SHP77 treated with DMSO at 0.1 percent for 48 hours (cell line): ENCODE measurements at places on chromosomes 13 and 19.

GRCh38 chr13:68745502-68745901 is 1362.1 kb upstream of the ATXN8OS start:
- no peak for DNase-seq

DNA sequence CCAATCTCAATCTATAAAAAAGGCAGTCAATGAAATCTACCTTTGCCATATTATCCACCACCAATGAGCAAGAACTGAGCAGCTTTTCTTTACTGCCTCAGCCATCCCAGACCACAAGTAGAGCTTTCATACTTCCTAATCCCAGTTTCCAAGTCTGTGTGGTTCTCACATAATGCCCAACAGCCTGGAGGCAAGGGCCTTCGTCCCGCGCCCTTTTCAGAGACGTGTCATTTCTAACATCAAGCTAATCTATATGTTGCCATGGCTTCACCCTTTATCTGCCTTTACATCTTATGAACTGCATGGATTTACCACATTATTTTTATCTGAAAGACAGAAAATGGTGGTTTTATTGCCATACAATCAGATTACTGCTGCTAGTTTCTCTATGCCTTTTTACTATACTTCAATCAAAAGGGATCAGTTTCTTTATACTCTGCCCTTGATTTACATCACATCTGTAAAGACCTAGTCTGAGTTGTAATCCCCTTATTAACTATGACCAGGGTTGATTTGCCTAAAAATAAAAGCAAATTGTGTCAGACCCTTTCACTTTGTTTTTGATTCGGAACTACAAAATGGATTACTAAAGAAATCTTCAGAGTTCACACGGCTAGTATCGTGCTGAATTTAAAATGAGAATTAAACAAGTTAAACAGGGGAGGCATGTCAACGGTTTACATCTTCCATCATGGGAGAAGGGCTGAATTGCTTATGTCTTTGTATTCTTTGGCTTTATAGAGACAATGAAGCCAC is 5.9 kb downstream of the EFNB2 start:
- no peak for DNase-seq

DNA sequence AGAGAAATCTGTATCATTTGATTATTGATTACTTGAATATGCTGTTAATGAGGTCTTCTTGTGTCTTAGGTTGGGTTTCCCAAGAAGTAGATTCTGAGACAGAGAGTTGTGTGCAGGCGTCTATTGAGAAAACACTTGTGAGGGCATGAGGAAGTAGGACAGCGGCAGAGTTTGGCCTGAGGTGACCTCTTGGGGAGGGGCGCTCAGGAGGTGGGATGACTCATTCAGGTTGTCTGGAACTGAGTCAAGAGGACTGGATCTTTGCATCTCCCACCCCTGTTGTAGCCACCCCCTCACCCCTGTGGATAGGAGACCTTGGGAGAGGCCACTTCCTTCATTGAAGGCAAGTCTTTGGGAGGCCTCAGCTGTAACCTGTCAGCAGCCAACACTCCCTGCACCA is 35.2 kb upstream of the WDFY2 start:
- no peak for DNase-seq

GRCh38 chr13:110424569-110425443 is 117.7 kb downstream of the COL4A2 start:
- no peak for DNase-seq

- no peak for DNase-seq
Observed at GRCh38 chr13:43030548-43030947, 7.2 kb downstream of the DNAJC15 start.

GRCh38 chr19:54099190-54099902 is 1.3 kb downstream of the OSCAR start:
- DNase-seq, result no peak

- no peak for DNase-seq
Observed at GRCh38 chr13:98272549-98272948, 95.5 kb upstream of the RNF113B start.

DNA sequence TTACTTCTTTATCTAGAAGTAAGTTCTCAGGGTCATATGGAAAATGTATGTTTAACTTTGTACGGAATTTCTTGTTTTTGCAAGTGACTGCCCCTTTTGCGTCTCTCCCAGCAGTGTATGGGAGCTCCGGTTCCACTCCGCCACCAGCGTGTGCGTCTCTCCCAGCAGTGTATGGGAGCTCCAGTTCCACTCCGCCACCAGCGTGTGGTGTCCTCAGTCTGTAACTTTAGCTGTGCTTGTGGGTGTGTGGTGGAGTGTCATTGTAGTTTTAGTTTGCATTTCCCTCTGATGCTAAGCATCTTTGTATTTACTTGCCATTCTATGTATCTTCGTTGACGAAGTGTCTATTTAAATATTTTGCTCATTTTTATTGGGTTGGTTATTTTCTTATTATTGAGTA is 2.4 kb downstream of the CUL4A start:
- no peak for DNase-seq

DNA sequence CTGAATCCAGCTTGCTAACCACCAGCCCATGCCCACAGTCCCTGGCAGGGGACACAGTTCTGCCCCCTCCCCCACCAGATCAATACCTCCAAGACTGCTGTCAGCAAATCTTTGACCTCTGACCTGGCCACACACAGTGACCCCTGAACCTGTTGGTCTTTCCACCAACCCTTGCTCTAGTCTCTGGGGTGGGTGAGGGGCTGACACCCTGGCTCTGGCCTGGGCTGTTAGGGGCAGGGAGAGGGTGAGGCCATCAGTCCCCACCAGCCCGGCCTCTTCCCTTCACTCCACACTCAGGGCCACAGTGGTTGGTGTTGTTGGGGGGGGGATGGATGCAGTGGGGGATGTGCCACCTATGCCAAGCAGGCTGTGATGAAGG is 21.8 kb upstream of the SLC7A10 start:
- DNase-seq, result no peak

DNA sequence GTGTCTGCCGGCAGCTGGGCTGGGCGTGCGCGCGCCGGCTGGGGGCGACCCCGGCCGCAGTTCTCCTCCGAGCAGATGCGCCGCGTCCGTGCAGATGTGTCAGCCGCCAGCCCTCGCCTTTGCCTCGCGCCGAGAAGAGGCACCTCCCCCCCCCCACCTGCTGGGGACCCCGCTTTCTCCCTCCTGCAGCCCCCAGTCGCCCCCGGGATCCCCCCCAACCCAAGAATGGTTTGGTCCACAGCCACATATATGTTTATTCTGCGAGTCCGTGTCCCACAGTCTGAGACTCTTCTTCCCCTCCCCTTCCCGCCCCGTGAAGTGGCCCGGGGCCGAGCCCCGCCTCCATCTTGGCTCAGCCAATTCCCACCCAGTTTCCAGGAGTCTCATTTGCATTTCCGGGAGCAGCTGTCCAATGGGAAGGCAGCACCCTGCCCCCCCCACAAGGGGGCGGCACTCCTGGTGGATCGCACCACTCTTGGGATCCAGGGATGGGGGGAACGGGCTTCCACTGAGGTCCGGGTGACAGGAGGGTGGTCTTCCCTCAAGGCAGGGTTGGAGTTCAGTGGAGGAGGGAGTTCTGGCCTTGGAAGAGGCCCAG is 8.6 kb downstream of the ISOC2 start:
- DNase-seq, result peak; percentile 86

GRCh38 chr13:77574096-77574495 is 38.6 kb downstream of the SCEL start:
- no peak for DNase-seq

DNA sequence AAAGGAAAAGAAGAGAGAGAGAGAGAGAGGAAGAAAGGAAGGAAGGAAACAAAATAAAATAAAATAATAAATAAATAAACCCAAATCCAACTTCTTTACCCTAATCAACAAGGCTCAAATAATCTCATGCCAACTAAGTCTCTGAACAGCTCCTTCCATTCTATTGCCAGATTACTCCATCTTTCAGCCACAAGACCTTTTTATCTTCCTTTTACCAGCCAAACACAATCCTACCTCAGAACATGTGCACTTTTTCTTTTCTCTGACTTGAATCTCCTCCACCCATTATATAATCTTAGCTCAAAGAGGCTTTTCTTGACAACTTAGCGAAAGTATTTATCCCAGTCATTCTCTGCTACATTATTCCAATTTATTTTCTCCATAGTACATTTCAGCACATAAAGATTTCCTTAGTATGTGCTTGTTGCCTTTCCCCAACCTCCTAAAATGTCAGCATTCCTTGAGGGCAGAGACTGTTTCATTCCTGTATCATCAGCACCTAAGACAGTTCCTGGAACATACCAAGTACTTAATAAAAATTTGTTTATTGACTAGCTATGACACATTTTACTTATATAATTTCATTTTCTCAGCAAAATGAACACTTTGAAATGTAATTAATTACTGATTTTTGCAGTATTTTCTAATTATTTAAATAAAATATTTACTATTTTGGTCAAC is 33.5 kb upstream of the USPL1 start:
- no peak for DNase-seq

DNA sequence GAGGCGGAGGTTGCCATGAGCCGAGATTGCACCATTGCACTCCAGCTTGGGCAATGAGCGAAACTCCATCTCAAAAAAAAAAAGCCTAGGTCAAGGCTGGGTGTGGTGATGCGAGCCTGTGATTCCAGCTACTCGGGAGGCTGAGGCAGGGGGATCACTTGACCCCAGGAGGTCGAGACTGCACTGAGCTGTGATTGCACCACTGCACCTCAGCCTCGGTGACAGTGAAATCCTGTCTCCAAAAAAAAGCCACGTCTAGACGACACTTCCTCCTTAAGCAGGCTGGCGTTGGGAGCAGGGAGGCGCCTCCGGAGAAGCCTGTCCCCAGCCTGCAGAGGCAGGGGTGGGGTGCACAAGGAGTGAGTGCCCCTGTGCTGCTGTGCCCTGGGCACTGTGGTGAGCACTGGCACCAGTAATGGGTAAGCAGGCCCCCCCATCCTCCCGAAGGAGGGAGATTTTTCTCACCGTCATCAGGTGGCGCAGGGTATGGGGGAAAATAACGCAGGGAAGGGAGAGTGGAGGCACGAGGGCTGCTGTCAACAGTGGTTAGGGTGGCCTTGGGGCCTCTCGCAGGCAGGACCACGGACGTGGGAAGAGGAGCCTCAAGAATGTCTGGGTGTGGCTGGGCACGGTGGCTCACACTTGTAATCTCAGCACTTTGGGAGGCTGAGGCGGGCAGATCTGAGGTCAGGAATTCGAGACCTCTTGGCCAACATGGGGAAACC is 706 bp downstream of the P2RY11 start:
- DNase-seq, result no peak

DNA sequence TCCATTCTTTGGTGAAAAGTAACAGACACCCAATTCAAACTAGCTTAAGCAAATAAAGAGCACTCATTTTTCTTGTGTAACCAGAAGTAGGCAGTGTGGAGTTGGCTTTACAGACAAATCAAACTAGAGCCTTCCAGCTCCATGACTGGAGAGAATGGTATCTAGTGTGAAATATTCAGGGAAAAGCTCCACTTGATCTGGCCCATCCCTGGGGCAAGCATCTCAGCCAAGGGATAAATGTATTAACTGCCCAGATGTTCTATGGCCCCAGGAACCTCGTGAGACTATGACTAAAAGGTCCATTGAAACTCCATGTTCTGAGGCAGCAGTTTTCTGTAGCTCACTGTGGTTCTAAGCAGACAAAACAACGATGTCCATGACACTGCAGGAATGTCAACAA is 49.9 kb downstream of the TBC1D4 start:
- DNase-seq, result no peak

GRCh38 chr19:48182434-48182833 is 12.0 kb downstream of the ZSWIM9 start:
- no peak for DNase-seq

DNA sequence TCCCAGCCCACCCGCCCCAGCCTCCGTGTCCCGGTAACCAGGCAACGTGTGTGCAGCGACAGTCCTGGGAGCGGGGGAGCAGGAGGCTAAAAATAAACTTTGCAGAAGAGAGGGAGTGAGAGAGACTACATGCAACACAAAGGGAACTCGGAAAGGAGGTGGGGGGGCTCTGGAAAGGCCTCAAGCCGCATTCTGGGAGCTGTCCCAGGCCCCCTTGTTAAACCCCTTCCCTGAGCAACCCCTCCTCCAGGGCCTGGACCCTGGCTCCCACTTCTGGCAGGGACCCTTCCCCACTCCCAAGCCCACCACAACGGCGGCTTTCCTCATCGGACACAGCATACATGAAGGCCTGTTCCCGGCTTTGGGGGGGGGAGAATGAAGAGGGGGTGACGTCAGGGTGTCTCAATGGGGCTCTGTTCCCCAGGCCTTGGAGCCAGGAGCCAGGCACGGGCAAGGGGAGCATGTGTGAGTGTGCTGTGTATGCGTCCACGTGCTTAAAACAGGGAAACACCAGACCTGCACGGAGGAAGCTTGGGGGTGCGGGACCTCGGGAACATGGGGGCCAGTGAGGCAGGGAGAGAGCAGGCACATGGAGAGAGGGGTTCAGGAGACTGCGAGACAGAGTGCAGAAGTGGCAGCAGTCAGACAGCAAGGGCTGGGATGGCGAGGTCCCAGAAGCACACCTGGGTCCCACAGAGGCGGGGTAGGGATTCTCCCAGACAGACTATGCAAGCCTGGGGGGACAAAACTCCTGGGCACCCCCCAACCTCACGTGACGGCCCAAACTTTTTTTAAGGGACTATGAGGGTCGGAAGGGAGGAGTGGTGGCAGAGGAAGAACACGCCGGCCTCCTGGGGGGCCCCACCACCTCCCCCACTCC is 2.3 kb downstream of the ERF start:
- DNase-seq, result no peak

GRCh38 chr19:7505288-7505681 is 10.6 kb upstream of the ZNF358 start:
- no peak for DNase-seq

GRCh38 chr13:100156788-100157187 is 67.9 kb downstream of the PCCA start:
- no peak for DNase-seq

DNA sequence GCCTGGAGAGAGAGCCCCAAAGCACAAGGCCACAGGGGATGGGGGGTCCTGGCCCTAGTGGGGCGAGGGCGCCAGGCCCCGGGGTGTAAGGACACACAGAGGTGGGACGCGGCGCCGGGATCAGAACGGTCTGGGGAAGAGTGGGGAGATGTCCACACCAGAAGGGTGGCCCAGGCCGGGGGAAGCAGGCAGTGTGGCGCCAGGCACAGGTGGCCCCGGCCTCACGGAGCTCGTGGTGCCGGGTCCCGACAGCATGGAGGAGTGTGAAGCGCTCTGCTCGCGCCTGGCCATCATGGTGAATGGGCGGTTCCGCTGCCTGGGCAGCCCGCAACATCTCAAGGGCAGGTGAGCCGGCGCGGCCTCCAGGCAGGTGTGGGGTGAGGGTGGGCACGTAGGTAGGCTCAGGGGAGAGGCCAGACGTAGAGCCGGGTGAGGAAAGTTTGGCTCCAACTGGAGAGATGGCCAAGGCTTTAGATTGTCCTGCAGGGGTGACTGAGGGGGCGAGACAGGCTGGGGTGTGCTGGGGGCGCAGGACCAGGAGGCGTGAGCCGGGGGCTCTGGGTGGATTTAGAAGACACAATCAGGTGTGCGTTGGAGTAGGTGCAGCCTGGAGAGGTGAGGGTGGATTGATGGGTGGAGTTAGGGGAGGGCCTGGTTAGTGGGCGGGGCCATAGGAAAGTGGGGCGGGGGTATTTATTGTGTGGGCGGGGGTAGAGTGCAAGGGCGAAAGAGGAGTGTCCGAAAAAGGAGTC is 2.9 kb upstream of the ARHGAP45 start:
- DNase-seq, result no peak

- no peak for DNase-seq
Observed at GRCh38 chr13:112466132-112467058, 90.2 kb downstream of the SPACA7 start.

GRCh38 chr13:111058796-111059506 is 56.2 kb upstream of the ARHGEF7 start:
- no peak for DNase-seq
